NCI-H2029 treated with DMSO at 0.1 percent for 48 hours (cell line): ENCODE measurements at places on chromosomes 13 and 19.

- DNase-seq, result no peak
Observed at GRCh38 chr19:1807695-1808394, 4.2 kb downstream of the ATP8B3 start.

DNA sequence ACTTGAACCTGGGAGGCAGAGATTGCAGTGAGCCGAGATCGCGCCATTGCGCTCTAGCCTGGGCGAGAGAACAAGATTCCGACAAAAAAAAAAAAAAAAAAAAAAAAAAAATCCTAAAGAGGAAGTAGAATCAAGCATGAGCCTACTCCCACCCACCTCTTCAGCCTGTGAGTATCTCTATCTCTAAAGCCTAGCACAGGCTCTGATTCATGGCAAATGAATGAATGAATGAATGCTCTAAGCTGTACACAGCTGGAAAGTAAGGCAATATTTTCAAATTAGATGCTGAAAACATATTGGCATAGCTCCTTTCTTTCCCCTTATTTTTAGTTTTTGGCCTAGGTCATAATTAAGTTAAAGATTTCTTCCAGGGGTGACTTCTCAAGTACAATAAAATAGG, 35.7 kb upstream of the FAM216B start:
- DNase-seq, result no peak

- no peak for DNase-seq
Observed at GRCh38 chr19:33545217-33545981, 23.8 kb upstream of the PEPD start.

DNA sequence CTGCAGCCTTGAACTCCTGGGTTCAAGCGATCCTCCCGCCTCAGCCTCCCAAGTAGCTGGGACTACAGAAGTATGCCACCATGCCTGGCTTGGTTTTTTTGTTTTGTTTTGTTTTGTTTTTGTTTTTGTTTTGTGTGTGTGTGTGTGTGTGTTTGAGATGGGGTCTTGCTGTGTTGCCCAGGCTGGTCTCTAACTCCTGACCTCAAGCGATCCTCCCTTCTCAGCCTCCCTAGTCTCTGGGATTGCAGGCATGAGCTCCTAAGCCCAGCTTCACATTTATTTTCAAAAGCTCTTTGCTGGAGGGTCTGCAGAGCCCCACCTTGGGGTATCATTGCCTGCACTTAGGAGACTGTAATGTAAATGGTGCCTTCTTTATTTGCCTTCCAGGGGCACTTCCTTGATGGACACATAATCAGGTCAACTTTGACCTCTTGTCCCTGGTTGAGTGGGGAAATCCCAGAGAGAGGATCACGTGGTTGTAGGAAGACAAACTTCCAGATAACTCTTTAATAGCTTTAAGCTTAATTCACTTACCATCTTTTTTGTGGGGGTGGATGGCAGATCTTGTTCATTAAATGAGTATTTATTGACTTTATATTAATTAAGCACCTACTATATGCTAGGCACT, 72.9 kb upstream of the NPAS1 start:
- no peak for DNase-seq

DNA sequence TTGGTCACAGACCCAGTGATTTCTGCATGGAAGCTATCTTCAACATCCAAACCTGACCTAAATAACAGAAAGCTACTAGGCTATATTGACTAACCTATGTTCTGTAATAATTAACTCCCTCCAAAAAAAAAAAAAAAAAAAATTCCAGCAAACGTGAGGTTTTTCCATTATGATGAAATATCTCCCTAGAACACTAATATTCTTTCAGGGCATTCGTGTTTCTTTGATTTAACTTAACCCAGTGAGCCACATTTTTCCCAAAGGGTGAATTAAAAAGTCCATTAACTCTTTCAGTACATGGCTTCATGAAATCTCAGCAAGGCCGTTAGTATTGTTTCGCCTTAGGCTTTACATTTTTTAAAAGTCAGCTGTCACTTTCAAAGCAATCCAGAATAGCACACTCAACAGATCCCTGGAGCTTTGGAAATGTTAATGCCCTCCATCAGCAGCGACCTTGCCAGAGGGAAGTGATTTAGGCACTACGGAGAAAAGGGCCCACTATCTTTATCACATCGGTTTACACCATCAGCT, 175.8 kb downstream of the DCT start:
- no peak for DNase-seq

DNA sequence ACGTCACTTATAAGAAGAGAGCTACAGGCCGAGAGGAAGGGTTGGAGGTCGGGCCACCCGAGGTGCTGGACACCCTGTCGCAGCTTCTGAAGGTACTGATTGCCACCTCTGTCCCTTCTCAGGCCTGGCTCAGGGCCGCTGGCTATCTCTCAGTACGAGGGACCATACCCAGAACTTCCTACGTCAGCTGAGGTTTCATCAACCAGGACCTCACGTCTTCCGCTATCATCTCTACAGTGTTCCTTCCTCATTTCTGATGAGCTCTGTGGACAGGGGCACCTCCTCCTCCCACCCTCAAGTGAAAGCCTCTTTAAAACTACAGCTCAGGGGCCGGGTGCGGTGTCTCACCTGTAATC, 58.2 kb upstream of the USE1 start:
- DNase-seq, result no peak

- DNase-seq, result no peak
Observed at GRCh38 chr13:39682310-39682709, 26.8 kb downstream of the COG6 start.

DNA sequence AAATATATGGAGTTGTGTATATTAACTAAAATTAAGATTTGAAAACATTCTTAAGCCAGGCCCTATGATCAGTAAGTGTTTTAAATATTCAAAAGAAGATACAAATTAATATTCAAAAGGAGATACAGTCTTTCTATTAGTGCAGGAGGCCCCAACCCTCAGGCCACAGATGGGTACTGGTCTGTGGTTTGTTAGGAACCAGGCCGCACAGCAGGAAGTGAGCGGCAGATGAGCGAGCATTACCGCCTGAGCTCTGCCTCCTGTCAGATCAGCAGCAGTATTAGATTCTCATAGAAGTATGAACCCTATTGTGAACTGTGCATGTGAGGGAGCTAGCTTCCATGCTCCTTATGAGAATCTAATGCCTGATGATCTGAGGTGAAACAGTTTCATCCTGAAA, 232.9 kb downstream of the FOXO1 start:
- no peak for DNase-seq

GRCh38 chr19:40420766-40421765, 4.7 kb downstream of the SERTAD1 start:
- DNase-seq, result peak; percentile 58

GRCh38 chr13:97001636-97002035, 7.4 kb upstream of the OXGR1 start:
- no peak for DNase-seq
